Erythroblast (primary cell): ENCODE measurements at places on chromosomes 12 and 14.
A peak's percentile ranks its signal among the peaks of the same experiment; 100 is the strongest.

DNA sequence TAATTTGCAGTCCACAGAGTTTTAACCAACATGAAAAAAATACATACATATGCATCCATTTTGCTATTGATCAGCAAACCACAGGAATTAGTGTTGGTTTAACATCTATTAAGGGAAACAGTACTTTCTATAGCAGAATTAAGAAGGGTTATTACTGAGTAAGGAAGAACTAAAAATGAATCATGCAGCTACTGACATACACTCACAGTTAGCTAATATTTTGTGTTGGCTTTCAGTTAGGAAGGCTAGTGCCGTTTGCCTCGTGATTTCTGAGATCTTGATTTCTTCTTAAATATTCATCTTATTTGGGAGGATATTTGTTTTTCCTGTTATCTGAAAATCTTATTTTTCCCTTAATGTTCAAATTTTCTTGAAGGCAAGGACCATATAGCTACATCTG, 423.4 kb downstream of the NOVA1 start:
- no peak for DNase-seq

DNA sequence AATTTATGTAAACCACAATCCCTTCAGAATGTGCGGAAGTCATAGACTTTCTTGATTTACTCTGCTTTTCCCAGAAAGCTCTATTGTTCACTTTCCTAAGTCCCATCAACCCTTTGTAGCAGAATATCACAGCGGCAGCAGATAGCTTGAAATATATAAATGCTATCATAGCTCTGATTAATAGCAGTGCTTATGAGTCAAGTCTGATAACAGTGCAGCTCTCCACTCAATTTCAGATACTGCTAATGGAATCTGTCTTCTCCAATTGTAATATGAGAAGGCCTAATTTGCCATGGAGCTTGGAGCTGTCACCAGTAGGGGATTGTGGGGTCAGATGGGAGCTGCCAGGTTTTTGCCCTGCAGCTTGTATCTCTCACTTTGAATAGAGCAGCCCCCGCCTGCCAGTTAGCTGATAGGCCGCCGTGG, 10.9 kb downstream of the TMEM260 start:
- no peak for DNase-seq

- DNase-seq = no peak
These were observed 74.7 kb downstream of the RPS6KA5 start for GRCh38 chr14:90985601-90986242.

DNA sequence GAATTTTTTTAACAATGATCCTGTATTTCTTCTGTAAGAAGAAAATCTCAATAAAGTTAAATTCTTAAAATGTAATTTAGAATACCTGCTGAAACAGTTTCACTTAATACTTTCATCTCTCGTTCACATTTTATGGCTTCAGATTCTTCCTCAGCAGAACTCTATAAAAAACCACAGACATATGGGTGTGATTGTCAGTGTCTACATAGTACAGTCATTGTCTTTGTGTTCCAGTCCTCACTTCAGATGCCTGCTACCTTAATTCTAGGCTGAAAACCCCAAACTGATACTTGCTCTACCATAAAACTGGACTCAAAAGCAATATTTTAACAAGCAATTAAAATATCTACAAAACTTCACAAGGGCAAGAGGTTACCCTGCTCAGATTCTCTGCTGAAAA, 71.8 kb downstream of the DNAI7 start:
- no peak for DNase-seq

DNA sequence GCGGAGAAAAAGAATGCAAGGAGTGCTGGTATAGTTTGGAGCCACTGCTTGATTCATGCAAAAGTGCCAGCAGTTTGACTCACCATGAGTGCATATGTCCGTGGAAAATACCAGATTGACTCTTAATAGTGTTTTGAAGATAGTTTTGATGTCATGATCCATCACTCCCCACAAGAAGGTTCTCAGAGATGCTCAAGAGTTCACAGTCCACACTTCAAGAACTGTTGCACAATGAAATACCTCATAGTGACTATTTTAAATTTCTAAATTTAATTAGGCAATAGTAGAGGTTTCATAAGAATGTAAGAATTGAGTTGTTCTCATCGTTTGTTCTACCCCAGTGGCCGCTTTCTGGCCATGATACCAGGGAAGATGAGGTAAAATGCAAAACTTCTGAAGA, 286.6 kb upstream of the RGS6 start:
- no peak for DNase-seq

GRCh38 chr12:25794571-25794970, 163.9 kb upstream of the RASSF8 start:
- DNase-seq = no peak

GRCh38 chr14:35140718-35141581, 18.6 kb downstream of the PRORP start:
- DNase-seq = peak; percentile 25

DNA sequence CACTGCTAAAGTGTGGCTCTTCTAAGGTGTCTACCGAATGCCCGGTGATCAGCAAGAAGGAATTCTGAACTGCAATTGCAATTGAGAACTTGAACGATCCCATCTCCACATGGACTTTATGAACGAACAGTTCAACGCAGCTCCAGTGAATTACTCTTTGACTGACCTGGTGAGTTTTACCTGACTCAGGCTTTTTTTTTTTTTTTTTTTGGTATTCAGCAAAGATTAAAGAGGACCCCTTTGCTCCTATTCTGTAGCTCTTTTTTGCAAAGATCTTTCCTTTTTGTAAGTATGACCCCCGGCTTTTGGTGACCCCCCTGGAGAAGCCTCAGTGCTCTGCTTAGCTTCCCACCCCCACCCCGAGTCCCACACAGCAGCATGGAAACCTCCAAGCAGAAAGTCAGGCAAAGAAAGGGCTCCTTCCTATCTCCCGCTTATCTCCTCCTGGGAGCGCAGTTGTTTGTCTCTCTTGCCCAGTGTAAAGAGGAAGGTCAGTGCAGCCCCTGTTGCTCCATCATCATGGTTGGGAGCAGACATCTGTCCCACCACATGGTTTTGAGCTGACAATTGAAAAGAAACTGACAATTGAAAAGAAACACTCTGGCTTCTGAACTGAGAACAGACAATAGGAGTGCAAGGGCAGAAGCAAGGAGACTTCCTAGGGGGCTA, 72.1 kb upstream of the DIO3 start:
- no peak for DNase-seq

GRCh38 chr14:69580009-69580577, 5.4 kb upstream of the CCDC177 start:
- peak; percentile 92 for DNase-seq

- DNase-seq = no peak
These were observed 94.1 kb downstream of the GPHN start for GRCh38 chr14:66601932-66602578.

- DNase-seq = peak; percentile 49
These were observed 1.8 kb upstream of the BHLHE41 start for GRCh38 chr12:26126340-26127284.

DNA sequence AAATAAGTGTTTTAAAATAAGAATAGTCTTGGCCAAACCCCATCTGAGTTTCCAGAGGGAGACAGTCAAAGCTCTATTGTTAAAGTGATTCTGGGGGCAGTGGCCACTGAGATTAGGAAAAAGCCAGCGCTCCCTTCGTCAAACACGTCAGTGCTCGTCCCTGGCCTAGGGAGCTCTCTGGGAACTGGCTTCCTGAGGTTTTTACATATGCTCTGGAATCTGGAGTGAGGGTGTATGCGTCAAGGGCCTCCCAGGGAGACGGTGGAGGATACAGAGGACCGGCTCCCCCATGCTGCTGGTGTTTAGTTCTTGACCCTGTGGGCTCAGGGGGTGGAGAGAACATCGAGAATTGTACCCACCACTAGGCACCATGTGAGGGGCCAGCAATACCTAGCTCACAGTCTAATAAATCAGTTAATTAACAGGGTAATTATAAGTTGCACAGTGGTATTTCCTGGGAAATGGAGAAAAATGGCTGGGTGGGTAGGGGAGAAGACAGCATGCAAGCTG, 87.0 kb downstream of the SLC25A47 start:
- DNase-seq = no peak

GRCh38 chr12:28331130-28331529, 140.9 kb downstream of the CCDC91 start:
- no peak for DNase-seq

GRCh38 chr14:49173765-49174373, 412.3 kb downstream of the RPS29 start:
- peak; percentile 57 for DNase-seq

GRCh38 chr14:73188501-73188911, 48.8 kb upstream of the PAPLN start:
- no peak for DNase-seq

- DNase-seq = no peak
These were observed 78.4 kb upstream of the NUDT4 start for GRCh38 chr12:93299262-93299846.

DNA sequence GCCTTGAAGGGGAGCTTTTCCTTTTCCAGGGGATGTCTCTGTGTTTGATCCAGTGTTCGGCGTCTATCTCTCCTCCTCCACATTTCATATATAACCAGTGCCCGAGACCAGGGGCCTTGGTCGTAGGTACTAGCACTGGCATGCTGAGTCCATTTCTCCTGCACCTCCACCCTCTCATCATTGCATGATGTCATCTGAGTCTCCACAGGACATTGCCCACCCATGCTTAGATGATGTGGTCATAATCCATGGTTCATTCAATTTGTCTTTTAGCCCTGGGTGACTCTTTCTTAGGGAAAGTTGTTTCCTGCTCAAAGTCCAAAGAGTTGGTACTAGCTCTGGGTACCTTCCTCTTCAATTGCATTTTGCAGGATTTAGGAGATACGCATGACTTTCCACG, 328.1 kb downstream of the BCL11B start:
- DNase-seq = no peak

DNA sequence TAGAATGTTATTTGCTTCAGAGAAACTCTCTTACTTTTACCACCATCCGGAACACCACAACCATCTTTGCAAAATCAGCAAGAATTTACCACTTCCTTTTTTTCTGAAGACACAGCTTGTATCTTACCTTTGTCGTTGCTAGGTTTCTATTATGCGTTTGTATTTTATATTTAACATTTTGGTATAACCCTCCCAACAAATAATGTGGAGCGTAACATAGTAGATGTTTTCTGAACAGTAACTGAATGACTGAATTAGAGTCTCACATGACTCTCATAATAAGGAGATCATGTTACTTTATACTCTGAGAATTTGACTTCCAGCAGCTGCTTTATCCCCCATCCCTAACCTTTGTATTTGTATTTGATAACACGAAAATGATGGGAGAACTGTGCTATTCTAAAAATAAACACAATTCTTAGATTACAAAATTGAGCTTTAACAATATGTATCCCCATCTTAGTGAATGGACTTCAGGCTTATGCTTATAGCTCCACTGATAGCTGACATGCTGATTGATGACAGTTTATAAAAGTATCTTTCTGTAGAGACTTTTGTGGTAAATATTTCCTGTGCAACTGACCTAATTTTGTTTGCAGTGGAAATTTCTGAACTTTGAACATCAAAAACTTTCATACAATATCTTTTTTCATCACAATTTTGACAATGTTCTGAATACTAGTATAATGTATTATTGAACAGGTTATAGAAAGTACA, 7.9 kb upstream of the KLRB1 start:
- no peak for DNase-seq

GRCh38 chr12:104598342-104599271, 141.9 kb downstream of the CHST11 start:
- DNase-seq = peak; percentile 86

- no peak for DNase-seq
These were observed 20.2 kb downstream of the FBXL14 start for GRCh38 chr12:1573960-1574864.

GRCh38 chr12:91133871-91134270, 22.6 kb upstream of the LUM start:
- DNase-seq = no peak

DNA sequence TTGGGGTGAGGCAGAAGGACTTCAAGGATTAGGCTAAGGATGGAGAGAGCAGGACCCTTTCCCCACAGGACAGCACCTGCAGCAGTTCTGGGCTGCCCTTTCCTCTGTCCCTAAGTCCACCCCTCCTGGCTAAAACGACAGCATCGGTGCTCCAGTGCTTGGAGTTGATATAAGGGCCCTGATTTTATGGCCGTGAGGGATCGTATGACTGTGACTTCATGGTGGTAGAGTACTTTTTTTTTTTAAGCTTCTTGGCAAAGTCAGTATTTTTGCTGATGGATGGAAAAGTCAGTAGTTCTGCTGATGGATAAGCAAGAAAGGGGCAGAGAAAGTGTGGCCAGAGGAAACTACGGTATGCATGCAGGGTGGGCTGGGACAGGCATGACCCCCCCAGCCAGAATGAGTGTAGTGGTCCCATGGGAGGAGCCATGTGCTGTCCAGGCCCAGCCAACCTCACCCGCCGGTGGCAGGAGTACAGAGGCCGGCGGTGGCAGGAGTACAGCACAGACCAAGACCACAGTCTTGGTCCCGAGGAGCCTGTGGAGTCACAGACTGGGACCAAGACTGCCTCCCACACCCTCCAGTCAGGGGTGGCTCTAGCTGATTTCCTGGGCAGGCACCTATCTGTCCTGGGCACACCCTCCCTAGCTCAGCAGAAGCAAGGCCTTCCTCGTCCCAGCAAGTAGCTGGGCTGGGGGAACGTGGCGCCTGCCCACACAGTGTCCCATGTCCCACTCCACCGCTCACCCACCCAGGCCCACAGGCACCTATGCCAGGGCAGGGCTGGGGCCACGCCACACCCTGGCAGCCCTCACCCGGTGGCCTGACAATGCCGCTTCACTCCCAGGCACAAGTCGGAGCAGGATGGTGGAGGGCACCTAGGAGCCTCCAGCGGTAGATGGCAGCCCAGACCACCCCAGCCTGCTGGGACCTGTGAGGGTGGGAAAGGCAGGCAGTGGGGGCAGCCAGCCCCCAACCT, 46.3 kb downstream of the CCDC88C start:
- DNase-seq = peak; percentile 81

DNA sequence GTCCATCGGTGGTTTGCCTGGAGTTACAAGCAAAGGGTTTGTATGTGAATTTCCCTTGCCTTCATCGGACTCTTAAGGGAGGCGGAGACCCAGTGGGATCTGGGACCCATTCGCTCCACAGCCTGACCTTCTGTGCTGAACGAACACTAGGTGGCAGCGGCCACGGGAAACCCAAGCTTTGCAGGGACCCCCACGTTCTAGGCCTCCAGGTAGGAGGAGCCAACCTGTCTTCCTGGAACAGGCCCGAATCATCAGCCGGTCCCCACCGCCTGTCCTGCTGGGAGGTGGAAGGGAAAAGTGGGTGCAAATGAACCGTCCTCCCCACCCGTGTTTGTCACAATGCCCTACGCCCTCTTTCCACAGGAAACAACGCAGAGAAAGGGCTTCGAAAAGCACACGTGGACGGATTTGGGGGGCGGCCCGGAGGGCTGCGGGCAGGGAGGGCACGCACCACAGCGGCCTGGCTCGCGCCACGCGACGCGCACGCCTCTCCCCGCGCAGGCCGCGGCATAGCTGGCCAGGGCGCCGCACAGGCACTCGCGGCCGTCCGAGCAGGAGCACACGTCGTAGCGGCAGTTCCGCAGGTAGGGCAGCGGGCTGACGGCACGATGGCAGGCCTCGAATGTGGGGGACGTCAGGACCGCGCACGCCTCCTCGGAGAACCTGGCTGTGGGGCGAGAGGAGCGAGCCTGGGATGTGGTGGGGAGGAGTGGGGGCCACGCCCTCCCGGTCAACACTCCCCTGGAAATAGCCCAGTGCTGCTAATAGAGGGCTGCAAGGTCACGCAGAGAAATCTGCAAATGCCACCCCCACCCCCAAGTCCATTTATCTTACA, 67.8 kb downstream of the VWF start:
- DNase-seq = no peak

GRCh38 chr12:27179400-27180214, 64.5 kb upstream of the STK38L start:
- peak; percentile 4 for DNase-seq
